ENCODE measurements at places on chromosomes 7 and 10.

DNA sequence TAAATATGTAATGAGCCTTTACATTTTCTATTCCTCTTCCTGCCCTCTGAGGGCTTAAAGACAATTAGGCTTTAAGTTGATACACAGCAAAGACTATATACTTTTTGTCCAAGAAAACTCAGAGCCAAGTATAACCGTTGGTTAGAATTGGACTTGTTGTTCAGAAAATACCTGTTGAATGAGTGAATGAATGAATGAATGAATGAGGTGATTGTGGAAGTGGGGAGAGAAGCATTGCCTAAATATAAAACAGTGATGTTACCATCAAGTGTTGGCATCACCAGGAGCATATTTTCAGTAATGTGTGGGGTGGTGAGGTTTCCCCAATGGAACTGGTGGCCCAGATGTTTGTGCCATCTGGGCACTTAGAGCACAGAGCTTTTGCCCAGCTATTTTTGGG, 106.9 kb downstream of the AOAH start:
- DNase-seq = no peak

DNA sequence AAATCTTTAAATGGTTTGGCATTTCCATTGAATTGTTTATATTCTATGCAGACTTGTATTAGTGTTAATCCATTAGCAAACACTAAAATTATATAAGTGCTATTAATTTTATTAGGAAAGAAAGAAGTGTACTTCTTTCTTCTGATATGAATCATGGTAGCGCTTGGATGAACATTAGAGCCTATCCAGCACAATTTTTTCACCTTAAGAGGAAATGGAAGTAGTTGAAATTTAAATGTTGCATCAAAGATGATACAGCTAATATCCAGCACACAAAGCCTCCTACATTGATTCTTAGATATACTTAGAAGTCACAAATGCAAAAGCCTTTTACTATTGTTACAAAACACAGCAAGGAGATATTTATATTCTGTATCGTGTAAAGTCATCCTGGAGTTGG, 174.5 kb downstream of the AHR start:
- DNase-seq = no peak

DNA sequence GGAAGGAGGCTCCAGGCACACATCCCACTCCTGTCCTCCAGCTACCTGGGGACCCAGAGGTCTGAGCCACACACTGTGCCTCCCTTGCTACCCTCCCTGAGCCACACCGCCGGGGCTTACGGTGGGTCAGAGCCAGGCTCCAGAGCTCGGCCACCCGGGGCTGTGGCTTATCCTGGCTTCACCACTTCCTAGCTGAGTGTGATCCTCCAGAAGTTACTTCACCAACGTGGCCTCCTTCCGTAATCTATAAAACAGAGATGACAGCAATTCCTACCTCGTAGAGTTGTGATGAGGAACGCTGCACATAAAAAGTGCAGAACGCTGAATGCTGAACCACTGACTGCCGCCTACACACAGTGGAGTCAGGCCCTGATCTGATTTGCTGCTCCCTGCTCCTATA, 285.0 kb downstream of the PRPF18 start:
- no peak for DNase-seq

DNA sequence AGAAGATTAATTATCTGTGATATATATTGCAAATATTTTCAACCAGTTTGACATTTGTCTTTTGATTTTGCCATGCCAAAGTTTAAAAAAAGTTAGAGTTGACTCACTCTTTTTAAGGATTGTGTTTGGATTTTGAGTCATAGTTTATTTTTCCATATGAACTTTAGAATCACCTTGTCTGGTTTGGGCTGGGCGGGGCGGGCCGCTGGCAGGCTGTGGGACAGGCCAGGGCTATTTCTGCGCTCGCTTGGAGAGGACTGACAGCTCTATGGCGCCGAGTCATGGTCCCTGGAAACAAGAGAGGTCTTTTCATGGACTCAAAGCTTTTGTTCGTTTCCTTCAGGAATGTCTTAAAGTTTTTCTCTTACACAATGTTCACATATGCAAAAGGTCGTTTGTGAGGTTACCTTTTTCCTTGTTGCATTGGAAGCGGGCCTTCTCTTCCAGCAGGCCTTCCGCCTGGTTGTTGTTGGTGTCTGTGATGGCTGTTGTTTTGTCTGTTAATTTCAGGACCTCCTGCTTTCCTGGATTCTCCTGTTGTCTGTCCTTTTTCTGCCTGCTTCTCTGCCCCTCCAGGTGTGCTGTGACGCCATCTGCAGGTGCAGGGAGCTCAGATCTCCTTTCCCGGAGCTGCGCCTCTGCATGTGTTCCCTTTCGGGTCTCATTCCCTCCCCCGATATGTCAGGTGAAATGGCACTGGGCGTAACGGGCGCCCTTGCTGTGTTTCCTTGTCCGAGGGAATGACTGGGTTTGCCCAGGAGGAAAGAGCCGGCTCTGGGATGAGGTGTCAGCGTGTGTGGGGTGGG, 53.8 kb downstream of the INPP5A start:
- DNase-seq = peak; percentile 65

DNA sequence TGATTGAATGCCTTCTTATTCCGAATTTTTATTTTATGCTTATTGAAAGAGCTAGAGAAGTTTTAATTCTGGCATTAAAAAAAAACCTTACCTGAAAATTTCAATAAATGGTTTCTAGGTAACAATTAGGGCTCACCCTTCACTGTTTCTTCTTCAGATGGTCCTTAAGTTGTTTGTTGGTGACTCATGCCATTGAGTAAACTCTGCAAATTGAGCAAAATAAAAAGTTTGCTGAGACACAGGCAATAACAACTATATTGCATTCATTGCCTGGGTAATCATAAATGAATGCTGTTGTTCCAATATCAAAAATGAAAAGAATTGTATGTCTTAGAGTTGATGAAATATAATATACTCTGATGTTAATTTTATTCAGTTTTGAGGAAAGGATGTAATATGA, 300.3 kb downstream of the CDK14 start:
- no peak for DNase-seq

DNA sequence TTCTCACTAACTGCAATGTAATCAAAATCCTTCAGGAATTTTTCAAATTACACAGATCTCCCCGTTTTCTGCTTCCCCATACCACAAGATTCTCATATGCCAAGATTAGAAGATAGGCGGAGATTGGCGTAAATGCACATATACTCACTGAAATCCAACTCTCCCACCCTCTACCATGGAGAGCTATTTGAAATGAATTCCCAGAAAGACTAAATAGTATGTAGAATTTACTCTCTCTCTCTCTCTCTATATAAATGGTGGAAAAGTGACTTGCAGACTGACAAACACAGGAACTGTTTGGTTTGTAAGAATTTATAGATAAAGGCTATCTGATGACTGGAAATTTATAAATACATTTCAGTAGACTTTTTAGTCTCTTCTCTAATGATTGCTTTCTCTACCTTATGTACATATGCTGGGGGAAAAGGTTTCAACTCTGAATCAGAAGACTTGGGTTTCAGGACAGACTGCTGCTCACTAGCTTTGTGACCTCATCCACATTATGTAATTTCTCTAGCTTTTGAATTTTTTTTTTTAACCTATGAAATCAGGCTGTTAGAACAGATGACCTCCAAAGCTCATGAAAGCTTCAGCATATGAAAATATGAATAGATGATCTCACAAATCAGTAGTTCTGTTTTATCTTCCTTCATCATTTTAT, 67.8 kb upstream of the CSTF2T start:
- DNase-seq = no peak

DNA sequence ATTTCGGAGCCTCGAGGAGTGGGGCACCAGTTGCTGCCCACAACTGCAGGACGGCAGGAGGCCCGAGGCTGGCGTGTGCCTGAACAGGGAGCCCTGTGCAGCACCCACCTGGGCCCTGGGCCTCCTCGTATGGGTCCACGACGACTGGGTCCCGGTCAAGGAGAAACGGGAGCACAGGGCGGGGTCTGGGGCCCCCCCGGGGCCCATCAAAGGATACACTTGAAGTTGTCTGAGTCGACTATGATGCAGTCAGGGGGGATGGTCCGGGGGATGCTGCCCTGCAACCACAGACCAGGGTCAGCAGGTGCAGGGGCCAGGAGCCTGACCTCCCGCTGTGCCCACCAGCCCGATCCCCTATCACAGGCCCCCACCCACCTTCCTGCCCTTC, 28.5 kb upstream of the NKX6-2 start:
- DNase-seq = peak; percentile 8

GRCh38 chr7:20216406-20217036, 663 bp downstream of the MACC1 start:
- DNase-seq = no peak

GRCh38 chr7:75534727-75535307, 42.7 kb downstream of the SPDYE5 start:
- no peak for DNase-seq

DNA sequence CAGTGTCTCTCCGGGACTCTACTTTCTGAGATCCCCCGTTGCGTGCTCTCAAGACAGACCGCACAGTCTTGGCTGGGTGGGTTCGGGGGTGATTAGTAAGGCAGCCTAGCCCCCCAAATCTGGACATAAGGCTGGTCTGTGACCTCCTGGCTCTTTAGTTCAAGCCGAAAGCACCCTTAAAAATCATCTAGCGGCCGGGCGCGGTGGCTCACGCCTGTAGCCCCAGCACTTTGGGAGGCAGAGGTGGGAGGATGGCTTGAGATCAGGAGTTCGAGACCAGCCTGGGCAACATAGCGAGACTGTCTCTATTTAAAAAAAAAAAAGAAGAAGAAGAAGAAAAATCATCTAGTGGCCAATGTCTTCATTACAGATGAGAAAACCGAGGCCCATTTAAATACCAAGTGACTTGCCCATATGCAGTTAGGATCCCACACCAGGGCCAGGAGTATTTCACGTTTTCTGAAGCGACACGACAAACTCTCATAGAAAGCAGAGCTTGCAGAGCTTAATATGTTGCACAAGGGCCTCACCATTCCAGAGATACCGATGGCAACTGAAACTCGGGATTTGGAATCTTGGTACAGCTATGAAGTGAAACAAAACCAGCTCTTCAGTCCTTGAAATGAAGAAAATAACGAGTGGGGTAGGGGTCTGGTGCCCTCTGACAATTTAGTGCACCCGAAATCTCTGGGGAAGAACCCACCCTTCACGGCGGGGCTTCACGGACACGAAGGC, 703 bp upstream of the HILPDA start:
- no peak for DNase-seq

- no peak for DNase-seq
These were observed 15.4 kb downstream of the ZMIZ2 start for GRCh38 chr7:44764081-44764480.

DNA sequence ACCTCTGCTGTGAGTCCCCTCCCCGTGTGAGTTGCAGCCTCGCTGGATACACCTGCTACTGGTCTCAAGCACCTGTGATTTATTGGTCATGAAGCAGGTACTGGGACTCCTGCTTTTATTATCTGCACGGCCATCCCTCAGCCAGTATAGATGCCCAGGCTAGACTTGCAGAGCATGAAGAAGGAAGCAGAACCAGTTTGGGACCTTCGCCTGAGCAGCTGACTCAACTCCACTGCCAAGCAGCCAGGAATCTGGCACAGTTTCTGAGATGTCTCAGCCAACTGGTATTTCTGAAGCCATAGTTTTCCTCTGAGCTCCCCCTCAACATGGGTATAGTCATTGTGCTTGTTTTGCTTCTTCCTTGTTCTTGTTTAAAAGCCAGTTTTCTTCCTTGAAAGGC, 28.0 kb upstream of the SLC39A12 start:
- DNase-seq = peak; percentile 15

DNA sequence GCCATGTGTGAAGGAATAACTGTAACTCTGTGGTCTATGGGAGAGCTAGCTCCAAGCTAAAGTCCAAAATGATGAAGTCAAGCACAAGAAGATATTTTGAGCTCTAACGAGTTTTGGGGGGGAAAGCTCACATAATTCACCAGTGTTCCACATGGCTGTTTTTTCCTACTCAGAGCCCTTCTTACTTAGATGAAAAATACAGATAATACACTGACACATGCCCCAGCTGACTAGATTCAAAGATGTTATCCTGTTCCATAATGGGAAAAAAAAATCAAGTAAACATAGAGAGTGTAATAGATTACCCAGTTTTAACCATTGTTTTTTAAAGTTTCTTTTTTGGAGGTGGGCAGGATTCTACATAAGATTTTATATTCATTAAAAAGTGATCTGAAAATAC, 86.6 kb downstream of the PRLHR start:
- no peak for DNase-seq

DNA sequence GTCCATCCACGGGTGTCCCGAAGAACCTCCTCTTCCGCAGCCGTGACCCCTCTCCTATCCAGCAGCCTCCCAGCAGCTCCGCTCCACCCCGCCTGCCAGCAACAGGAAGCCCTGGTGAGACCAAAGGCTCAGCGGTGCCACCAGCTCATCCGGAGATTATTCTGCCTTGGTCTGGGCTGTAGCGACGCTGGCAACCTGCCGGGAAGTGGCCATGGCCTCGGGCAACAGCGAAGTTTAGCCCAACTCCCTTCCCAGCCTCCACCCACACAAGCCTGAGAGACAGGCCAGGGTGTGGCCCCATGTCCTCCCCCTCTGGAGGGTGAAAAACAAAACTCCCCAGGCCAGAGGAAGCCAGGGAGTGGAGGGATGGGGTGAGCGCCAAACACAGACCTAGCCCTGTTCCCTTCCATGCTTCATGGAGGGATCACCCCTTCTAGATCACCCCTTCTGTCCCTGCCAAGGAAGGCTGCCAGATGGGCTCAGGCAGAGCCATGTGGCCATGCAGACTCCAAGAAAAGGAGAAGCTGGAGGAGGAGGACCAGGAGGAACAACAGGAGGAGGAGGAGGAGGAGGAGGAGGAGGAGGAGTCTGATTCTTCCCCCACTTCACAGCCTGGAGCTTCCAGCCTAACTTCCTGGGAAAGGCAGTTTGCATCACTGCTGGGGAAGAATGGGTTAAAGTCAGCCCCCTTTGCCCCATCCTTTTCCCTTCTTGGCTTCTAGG, 918 bp downstream of the CALHM2 start:
- DNase-seq = peak; percentile 57

- no peak for DNase-seq
These were observed 195.8 kb upstream of the SEMA3C start for GRCh38 chr7:81114633-81115032.

DNA sequence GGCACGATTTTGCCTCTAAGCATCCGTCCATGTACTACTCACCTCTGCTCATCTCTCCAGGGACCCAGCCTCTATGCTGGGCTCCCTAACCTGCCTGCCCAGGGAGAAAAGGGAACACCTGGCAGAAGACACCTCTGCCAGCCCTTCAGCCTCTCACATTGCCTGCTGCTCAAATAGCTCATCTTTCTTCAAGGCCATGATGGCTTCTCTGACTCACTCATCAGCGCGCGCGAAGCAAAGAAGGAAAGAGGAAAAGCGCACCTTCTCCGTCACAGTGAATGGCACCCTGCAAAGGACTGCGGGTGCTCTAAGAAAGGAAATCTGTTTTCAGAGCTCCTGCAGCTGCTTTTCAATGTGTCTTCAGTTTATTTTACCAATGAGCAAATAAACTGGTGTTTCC, 174.0 kb downstream of the PRKAG2 start:
- no peak for DNase-seq

DNA sequence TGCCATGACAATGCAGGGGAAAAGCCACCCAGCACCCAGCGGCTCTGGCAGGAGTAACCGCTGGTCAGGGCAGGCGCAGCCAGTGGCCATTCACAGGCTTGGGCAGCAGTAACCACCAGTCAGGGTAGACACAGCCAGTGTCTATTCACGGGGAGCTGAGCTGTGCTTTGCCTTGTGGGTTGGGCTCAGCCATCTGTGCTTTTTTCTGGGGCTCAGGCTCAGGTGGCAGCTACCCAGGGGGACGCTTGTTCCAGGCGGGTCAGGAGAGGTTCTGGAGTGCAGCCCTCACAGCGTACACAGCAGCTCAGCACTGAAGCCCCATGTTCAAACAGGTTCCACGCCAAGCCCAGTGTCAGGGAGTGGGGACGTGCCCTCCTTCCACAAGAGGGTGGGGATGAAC, 28.5 kb downstream of the FOXL3 start:
- no peak for DNase-seq
